ENCODE measurements at places on chromosomes 7 and 10.

DNA sequence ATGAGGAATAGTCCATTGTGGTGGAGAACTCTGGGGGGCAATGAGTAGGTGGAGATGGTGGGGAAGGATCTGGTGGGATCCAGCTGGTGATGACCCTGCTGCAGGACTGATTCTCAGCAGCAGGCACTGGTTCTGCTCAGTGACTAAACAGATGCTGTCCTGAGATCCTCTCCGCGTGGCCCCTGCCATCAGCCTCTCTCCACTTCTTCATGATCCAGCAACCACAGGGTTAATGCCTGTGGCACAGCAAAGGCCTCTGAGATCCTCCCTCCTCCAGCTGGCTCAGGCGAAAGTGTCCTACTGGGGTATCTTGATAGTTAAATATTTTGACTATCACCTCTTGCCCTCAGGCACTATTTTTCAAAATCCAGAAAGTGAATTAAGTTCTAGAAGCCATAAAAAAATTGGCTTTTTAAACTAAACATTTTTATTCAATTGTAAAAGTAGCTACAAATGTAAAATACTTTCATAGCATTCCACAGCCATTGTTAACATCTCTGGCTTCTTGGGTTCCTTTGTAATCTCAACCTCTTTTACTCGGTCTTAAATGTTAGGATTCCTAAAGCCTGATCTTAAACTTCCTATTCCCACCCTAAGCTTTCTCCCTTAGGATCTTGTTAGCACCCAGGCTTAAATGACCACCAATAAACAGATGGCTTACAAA, 13.1 kb downstream of the PLAU start:
- no peak for DNase-seq

DNA sequence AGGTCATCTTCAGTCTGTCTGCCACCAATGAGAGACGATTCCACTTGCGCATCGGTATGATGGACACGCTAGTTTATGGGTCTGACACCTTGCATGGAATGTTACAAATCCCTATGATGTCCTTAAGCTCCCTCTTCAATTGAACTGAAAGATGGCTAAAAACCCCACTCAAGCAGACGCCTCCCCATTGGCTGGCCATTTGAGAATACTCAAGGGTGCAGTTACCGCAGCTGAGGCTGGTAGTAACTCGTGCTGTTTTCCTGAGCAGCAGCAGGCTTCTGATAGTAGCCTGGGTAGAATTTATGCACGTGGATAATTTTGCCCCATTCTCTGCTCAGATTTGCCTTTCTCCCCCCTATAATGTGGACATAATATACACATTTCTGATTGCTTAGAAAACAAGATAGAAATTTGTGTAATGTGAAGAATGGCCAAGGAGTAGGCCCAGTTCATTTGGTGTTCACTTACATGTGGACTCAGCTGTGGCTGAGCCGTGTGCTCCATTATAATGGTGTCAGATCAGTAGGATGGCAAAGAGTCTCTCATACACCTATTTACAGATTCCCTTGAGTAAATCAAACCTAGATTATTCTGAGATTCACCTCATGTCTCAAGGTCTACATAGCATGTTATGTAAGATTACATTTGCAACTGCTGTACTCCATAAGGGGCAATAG, 142.8 kb downstream of the HIBADH start:
- DNase-seq: no peak

- DNase-seq: no peak
Observed at GRCh38 chr10:19964625-19965024, 148.4 kb downstream of the PLXDC2 start.

- DNase-seq: no peak
Observed at GRCh38 chr10:121368347-121369025, 229.8 kb downstream of the FGFR2 start.

- no peak for DNase-seq
Observed at GRCh38 chr7:37344886-37345579, 103.6 kb downstream of the ELMO1 start.

DNA sequence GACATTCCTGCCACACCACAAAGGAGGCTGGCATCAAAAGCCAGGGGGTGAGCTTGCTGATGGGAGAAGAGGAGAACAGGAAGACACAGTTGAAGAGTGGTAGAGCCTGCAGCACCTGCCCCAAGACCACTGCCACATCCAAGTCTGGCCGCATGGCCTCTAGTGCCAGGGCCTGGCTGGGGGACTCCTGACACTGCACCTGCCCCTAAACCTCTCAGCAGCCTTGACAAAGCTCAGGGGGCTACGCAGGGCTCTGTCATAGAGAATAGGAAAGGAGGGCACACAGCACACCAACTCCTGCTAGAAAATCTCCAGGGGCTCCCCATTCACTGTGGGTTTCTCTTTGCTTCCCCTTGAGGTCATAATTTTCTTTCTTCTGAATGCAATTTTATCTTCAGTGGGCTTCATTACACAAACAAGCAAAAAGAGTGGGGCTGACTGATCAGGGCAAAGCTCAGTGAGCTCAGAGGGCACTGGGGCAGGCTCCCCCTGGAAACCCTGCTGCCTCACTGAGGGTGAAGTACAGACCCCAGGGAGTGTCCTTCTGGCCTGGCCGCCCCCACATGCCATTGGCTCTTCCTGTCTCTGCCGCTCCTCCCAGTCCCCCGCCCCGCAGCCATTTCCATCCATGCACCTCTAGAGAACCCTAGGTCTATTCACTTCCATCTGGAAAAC, 37.2 kb downstream of the VOPP1 start:
- DNase-seq: no peak

GRCh38 chr10:126732868-126733267, 62.4 kb upstream of the C10orf90 start:
- no peak for DNase-seq

- DNase-seq: no peak
Observed at GRCh38 chr10:71631007-71631861, 88.3 kb downstream of the C10orf105 start.

DNA sequence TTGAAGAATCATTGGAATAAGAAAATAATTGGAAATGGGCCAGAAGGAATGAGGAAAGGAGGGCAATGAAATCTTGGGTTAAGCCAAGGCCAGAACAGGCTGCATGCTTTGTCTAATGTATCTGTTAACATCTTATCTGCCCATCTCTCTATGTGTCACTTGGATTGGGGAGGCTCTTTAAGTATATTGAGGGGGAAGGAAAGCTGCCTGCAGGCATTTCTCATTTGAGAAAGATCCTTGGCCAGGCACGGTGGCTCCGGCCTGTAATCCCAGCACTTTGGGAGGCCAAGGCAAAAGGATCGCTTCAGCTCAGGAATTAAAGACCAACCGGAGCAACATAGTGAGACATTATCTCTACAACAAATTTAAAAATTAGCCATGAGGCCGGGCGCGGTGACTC, 14.3 kb downstream of the PCBD1 start:
- no peak for DNase-seq

DNA sequence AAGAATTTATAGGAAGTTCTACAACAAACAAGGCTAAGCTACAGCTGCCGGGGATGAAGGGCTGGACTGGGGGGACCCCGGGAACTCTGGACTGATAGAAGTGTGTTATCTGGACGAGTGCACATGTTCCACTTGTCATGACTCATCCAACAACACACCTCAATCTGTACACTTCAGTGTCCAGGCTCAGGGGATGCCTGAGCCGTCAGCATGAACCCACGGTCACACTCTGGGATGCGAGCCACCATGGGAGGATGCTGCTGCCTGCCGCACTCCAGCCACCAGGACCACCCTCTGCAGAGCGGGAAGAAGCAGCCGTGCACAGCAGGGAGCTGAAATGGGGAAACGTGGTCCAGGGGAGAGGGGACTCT, 67.5 kb downstream of the MAD1L1 start:
- DNase-seq: no peak

- DNase-seq: no peak
Observed at GRCh38 chr7:87767827-87768226, 108.3 kb downstream of the SLC25A40 start.

DNA sequence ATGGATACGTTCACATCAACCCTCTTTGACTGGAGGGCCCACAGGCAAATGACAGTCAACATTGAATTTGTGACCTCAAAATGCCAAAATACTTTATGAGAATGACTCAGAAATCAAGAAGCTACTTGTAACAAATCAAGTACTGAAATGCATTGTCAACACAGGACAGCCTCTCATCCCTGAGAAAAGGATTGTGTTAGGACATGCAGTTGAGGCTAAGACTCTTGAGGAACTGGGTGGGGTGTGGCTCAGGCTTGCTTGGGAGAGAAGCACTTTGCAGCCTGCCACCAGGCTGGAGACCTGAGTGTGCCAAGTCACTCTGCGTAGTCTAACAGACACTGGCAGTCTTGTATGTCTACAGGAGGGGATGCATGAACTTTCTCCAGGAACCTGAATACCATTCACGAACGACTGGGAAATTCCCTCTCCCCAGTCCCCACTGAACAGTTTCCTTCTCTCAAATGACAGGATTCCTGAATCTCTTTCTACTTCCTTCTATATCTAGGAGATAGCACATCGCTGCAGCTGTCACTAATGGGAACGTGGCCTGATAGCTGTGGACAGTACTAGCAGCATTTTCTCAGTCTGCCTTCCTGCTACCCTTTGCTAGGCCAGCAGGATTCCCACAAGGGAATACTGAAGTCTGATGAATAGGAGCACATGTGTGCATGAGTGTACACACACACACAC, 3.3 kb upstream of the SMO start:
- DNase-seq: no peak

DNA sequence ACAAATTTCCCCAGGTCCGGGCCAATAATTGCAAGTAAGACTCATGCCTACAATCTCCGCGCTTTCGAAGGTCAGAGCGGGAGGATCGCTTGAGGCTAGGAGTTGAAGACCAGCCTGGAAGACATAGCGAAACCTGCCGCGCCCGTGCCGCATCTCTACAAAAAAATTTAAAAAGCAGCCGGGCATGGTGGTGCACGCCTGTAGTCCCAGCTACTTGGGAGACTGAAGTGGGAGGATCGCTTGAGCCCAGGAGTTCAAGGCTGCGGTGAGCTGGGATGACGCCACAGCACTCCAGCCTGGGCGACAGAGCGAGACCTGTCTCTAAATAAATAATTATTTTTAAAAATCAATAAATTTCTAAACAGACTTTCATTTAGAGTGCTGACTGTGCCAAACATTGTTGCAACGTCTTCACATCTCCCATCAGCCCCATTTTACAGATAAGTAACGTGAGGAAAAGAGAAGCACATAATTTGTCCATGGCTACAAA, 494 bp upstream of the CFAP43 start:
- no peak for DNase-seq

- DNase-seq: no peak
Observed at GRCh38 chr10:33370434-33370930, 36.0 kb upstream of the NRP1 start.

DNA sequence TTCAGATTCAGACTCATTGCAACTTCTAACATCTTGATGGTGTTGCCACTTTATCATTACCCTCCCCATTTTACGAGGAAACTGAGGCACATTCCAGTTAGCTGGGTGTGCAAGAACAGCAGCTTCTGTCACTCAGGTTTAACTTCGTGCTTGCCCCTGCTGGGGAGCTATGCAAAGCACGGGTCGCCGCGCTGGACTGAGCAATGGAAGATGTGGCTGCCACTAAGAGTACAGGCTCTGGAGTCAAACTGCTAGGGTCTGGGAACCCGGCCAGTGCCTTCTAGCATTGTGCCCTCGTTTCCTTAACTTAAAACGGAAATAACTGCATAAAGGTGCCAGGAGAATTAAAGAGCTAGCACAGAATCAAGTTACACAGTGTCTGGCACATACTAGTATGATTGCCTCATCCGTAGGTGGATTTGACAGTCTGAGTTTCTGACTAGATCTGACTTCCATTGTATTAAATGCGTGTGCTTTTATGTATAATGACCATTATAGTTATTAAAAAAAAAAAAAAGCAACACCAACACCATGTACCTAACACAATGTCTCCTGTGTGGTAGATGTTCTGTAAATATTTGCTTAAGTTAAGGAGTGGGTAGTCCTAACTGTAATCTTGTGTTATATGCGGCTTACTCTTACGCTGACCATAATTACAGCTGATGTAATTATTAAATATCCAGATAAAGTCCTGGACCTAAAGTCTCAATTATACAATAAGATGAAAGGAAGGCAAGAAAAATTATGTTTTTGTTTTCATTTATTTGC, 842 bp downstream of the ZNF22 start:
- no peak for DNase-seq

DNA sequence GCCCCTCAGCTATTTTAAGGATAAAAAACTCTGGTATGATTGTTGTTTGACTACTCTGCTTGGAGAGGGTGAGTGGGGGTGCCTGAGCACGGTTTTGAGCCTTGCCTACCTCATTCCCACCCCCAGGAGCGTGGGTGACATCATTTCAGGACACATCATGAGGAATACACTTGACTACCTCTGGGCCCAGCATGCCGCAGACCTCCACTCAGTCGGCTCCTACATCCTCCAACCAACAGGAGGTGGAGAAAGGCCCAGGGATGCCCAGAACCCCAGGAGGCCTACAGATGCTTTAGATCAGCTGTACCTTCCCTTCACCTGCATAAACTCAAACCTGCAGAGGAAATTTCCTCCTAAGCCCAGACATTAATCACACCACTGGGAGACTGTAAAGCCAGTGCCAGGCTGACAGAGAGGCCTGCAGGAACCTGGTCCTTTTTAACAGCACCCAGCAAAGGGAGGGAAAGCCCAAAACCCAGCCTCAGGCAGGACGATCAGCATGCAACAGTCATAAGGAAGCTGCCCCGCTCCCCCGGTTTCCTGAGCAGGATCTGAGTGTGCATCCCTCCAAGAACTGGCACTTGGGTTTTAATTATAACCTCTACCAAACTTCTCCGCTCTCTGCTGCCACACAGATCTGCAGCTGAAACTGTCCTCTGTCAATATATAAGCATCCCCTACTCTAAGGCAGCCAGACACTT, 61.7 kb upstream of the ZNRF2 start:
- no peak for DNase-seq

DNA sequence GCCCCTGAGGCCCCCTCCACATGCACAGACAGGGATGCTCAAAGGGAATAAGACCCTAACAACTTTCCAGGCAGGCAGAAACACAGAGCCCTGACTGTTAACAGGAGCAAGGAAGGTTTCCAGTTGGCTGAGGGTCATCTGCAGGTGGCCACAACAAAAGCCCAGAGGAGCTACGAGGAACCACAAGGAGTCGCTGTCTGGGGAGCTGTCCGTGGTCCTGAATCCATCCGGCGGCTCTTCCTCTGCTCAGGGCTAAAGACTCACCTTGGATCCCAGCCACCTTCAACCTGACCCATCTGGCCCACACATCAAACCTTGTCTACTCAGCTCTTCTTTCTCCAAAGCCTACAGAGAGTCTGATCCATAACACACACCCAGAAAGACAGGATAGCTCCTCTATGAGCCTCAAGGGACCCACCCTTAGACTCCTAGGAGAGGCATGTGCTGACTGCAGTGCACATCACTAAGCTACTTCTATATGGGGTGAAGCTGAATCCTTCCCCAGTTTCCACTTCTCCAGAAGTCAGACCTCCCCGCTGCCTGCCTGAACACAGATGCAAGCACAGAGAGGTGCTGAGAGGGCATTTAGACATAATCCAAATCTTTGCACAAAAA, 104.0 kb downstream of the SLIT1 start:
- peak; percentile 7 for DNase-seq

DNA sequence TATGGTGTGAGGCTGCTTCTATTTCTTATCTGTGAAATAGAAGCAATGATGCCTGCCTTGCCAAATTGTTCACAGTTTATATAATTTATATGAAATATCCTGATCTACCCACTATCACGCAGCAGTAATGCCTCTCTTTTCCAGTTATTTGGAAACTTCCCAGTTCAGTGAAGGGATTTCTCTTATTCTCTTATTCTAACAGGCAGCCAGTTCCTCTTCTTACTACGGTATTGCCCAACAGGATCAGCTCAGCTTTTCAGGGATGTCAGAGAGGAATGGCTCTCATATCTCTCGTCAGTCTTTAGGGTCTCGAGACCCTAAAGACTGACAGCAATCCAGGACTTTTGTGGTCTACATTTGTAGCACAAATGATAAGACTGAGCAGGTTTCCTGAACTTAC, 215.6 kb downstream of the CREB5 start:
- DNase-seq: no peak

Measured in activated naive CD4-positive, alpha-beta T cell (primary cell).